Astrocyte (in vitro differentiated cells and primary cell): ENCODE measurements at places on chromosomes 5 and 9.

DNA sequence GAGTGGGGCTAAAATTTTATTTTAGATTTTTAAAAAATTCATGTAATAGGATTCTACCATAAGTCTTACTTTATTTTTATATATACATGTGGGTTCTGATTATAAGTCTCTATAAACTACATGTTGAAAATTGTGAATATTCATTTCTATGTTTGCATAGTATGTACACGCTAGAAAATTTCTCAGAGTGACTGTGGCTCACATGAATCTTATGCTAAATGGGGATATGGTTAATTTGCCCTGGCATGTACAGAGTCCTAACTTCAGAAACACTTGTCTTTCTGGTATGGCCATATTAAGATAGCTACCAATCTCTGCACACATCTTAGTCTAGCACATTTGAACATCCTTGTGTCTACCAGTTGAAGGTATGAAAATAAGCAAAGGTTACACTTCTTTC, 154.8 kb downstream of the FBXL7 start:
- no peak for DNase-seq

DNA sequence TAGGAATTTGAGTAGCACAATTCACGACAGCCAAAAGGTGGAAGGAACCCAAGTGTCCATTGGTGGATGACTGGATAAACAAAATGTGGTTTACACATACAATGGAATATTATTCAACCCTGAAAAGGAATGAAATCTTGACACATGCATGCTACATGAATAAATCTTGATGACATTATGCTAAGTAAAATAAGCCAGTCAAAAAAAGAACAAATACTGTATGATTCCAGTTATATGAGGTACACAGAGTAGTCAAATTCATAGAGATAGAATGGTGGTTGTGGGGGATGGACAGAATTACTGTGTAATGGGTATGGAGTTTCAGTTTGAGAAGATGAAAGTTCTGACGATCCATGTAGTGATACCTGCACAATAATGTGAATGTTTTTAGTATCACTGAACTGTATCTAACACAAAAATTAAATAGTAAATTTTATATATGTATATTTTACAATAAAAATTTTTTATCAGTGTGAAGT, 117.7 kb upstream of the GNA14 start:
- DNase-seq = no peak

DNA sequence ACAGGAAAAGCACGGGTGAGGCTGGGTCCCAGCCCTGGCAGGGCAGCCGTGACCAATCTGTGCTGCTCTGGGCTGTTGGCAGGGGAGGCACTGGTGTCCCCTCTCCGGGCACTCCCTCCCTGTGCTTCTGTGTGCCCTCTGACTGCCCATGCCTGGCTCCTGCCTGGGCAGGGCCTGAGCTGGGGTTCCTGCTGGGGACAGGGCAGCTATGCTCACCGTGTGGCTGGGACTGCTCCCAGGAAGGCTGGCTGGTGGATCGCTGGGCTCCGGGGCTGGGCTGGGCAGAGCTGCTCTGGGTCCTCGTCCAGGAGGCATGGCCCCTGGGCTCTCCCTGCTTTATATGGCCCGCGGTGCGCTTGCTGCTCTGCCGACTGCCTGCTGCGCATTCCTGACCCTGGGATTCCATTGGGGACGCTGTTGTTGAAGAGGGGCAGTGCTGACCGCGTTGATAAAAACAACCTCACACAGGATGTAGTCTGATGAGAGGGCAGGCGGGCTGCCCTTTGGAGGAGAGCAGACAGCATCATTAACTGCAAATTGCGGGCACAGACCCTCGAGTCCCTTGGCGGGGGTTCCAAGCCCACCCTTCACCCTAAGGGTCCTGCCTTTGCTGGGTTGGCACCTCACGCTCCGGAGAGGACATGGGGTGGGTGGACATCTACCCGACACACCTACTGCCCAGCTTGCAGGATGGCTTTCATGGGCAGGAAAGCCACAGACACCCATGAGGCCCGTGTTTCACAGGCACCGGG, 955 bp downstream of the QRFP start:
- no peak for DNase-seq

GRCh38 chr5:150561571-150562275, 53.8 kb downstream of the NDST1 start:
- no peak for DNase-seq

DNA sequence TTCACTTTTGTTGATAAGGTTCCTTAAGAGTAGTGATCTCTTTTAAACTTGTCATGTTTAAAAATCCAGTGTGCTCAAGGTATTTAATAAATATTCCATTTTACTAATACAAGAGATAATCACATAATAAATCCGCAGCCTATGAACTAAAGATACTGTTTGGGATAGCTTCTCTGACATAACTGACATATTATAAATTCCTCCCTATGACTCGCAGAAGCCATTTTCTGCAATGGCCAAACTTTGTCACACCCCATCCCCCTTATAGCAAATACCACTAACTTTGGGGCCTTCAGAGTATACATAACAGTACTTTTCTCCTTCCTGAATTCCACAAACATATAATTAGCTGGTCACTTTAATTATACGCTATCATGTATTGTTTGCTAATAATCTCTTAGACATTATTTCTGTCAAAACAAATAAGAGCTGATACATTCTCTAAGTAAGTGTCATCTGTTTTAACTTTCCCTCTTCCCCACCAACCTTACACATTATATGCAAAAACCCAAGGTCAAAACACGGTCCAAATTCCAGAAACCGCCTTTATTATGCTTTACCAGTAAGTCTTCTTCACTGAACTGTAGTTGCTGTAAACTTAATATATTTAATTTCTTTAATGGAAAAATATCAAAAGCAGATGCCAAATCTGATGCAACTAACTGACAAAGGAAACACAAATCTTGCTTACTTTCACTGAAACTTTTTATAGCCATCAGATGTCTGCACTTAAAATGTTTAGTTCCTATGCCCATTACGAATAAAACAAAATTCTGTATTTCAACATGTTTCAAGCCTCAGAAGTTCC, 971 bp downstream of the TMEM267 start:
- DNase-seq = peak; percentile 14
